Activated CD8-positive, alpha-beta memory T cell treated with anti-CD3 and anti-CD28 coated beads, Interleukin-2, amount 10 ng/mL, durations not matched to agents 7 days and 5 days (primary cell): ENCODE measurements at places on chromosomes 3 and 15. TPM values are rescaled to one million over a fixed set of nuclear protein-coding genes. Genes with fewer than 3 reads are reported as not detected.

GRCh38 chr3:141881702-141882101 lies 5.3 kb downstream of the ATP1B3 start:
- peak overlapping the region; percentile 19 for H3K27ac ChIP-seq
- no peaks in the 10 kb centered on the region for H3K27me3 ChIP-seq
- DNase-seq = no peak
- H3K36me3 ChIP-seq = peaks cover 49% of the 10 kb centered on the region
- H3K4me1 ChIP-seq = peaks cover 58% of the 10 kb centered on the region
- no peak overlapping the region for H3K4me3 ChIP-seq

DNA sequence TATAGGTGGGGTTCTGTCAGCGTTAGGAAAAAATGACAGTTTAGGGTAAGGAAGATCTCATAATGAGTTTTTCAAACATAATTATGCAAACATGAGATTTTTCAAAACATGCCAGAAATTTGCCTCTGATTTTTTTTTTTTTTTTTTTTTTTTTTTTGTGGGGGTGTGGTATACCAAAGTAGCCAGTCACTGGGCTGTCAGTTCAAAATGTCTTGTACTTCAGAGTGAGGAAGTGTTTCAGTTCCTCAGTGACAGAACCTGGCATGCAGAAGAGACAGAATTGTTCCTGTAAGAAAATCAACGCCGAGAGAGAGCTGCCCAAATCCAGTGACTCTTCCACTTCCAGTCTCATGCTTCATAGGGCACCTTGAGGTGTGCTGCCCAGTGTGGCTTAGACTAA lies 9.7 kb downstream of the NCBP2 start:
- no peaks in the 10 kb centered on the region for H3K27me3 ChIP-seq
- H3K4me3 ChIP-seq = no peak overlapping the region
- H3K4me1 ChIP-seq = no peaks in the 10 kb centered on the region
- no peak overlapping the region for H3K27ac ChIP-seq
- peaks cover 53% of the 10 kb centered on the region for H3K36me3 ChIP-seq
- DNase-seq = no peak

DNA sequence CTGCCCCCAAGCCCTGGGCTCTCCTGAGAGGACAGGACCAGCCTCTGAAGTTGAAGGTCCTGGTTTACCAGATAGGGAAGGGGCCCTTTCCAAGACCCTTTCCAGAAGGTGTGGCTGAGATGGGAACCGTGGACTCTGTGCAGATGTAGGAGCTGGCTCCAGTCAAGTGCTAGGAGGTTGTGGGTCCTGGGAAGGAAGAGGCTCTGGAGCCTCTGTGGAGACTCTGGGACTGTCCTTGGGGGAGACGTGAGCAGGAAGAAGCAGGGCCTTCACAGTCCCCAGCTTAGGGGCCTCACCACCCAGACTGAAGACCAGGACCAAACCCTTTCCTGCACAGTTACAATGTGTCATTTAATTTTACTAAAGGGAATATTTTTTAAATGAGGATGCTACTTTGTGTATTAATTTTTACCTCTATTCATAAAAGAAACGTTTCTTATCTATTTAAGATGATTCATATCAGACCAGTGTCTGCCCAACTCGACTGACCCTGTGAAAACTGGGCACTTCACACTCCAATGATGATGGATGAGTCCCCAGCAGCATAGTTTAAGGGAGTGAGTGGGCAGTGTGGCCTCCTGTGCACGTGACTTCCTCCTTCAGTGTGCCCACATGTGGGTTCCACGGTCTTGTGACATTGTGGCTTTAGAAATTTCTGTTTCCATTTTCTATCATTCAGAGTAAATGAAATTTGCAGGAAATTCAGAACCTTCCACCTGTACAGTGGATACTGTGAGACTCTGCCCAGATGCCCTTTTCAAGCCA lies 10.9 kb downstream of the CCR5AS start:
- peaks cover 21% of the 10 kb centered on the region for H3K4me1 ChIP-seq
- peak; percentile 61 for DNase-seq
- peaks cover 1% of the 10 kb centered on the region for H3K36me3 ChIP-seq
- no peak overlapping the region for H3K27ac ChIP-seq
- H3K27me3 ChIP-seq = peaks cover 3% of the 10 kb centered on the region

DNA sequence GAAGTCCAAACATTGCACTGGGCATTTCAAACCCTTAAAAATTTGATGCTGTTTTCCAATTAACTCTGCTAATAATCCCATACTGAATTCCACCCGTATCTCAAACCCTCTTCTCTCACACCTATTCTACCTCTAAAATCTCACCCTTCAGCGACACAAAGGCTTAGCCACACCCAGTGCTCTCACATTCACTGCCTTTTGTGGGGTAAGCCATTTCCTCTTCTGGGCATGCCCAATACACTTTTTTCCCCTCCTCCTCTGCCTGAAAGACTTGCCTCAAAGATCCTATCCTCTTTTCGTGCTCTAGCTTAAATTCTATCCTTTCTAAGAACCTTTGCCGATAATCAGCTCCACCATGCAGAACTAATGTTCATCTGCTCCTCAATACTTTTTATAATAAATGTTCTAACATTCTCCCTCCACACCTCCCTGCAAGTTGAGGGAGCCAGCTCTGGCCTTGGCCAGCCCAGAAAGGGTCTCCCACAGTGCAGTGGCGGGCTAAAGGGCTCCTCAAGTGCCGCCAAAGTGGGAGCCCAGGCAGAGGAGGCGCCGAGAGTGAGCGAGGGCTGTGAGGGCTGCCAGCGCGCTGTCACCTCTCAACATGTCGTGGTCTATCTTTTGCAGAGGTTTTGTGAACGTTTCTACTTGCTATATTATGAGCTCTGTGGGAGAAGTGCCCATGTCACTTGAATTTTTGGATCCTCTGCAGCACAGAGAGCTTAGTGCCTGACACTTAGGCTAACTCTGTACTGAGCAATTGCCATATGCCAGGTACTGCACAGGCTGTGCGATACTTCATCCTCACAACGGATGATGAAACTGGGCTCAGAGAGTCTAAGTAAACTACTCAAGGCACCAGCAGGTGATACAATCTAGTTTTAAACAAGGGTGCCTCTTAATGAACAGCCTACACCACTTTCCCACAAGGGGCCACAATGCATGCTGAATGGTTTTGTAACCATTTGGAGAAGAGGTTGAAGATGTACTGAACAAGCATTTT lies 53.6 kb upstream of the BCL6 start:
- H3K4me1 ChIP-seq = peaks cover 63% of the 10 kb centered on the region
- H3K36me3 ChIP-seq = peaks cover 38% of the 10 kb centered on the region
- peak; percentile 82 for DNase-seq
- no peaks in the 10 kb centered on the region for H3K27me3 ChIP-seq
- H3K27ac ChIP-seq = peak overlapping the region; percentile 100
- H3K4me3 ChIP-seq = peak overlapping the region; percentile 49

DNA sequence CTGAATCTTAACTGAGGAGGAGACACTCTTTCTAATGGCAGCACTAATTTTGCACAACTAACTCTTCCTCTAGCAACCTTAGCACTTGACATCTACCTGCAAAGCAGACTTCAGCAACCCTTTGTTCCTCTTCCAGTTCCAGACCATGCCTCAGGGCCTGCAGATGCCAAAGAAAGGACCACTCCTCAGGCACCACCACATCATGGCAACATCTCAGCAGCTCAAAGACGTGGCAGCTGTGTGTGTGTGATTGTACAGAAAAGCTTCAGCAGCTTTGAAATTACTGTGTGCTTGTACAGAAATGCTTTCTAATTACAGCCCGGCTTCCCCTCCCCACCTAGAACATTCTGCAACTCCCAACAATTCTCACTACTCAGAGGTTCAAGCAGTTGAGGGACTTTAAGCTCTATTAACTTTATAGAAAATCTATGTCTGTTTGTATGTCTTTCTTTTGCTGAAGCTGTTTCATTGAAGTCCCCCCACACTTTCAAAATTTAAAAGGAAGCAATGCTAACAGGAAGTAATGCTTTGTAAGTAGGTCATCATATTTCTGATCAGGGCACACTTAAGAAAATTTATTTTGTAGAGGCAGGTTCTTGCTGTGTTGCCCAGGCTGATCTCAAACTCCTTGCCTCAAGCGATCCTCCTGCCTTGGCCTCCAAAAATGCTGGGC lies 115.2 kb downstream of the CD47 start:
- DNase-seq = no peak
- peaks cover 21% of the 10 kb centered on the region for H3K4me1 ChIP-seq
- no peak overlapping the region for H3K4me3 ChIP-seq

GRCh38 chr15:82172506-82172905 lies 90.0 kb downstream of the EFL1 start:
- H3K4me1 ChIP-seq = peaks cover 10% of the 10 kb centered on the region
- H3K4me3 ChIP-seq = no peak overlapping the region
- no peak overlapping the region for H3K27ac ChIP-seq
- no peak for DNase-seq
- no peaks in the 10 kb centered on the region for H3K27me3 ChIP-seq
- H3K36me3 ChIP-seq = peaks cover 14% of the 10 kb centered on the region

- no peak overlapping the region for H3K4me3 ChIP-seq
- H3K27ac ChIP-seq = no peak overlapping the region
- no peak for DNase-seq
- H3K27me3 ChIP-seq = peaks cover under 1% of the 10 kb centered on the region
- H3K4me1 ChIP-seq = peaks cover 8% of the 10 kb centered on the region
- H3K36me3 ChIP-seq = no peaks in the 10 kb centered on the region
Observed at GRCh38 chr3:127786353-127787070, 35.8 kb downstream of the MGLL start.

GPR27 gene
- 2.3 TPM for total RNA-seq

GABRR3 gene
- not detected for total RNA-seq

CELSR3 gene
- 24.0 TPM for total RNA-seq

CACNA1D gene
- total RNA-seq = 1.5 TPM

RHCG gene
- not detected for total RNA-seq

EXOSC7 gene
- 66.1 TPM for total RNA-seq

COLQ gene
- 2.3 TPM for total RNA-seq

BCHE gene
- not detected for total RNA-seq

GRK7 gene
- total RNA-seq = not detected

GPR149 gene
- not detected for total RNA-seq

ITIH3 gene
- total RNA-seq = not detected

RBP2 gene
- total RNA-seq = not detected

FBXO40 gene
- total RNA-seq = not detected

STRC gene
- 1.1 TPM for total RNA-seq

LDHAL6B gene
- not detected for total RNA-seq
